ENCODE measurements at places on chromosomes 16 and 17.

- DNase-seq, result peak; percentile 65
Observed at GRCh38 chr17:69525920-69526841, 111.7 kb downstream of the MAP2K6 start.

DNA sequence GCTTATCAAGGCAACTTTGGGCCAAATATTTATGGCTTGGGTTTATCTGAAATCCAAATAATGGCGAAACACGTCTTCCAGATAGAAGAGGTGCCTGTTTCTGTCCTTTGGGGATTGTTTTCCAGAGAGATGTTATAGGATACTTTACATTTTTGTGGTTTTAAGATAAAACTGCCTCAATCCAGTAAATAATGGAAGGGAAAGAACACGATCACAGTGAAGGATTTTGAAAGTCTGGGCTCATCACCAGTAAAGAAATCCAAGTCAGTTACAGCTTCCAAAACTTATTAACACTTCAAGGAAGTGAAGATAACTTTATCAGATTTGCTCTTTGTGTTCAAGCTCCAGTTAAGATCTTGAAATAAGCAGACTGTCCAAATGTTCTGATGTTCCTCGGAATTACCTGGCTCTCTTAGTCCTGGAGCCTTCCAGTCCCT lies 30.1 kb downstream of the DNAH2 start:
- no peak for DNase-seq

DNA sequence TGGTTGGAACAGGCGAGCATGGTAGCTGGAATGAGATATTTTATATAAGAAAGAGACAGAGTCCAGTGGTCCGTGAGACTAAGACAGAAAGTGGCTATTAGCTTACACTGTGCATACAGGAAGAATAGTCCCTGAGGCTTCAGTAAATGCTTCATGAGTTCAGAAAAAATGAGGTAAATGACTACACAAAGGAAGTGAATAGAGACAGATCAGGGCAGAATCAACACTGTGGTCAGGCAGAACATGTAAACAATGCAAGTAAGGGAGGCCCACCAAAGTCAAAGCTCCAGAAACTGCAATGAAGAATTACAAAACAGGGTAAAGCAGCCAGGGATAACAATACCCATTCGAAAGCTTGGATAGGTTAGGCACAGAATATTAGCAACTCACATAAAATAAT lies 4.8 kb downstream of the ABCA10 start:
- peak; percentile 14 for DNase-seq

DNA sequence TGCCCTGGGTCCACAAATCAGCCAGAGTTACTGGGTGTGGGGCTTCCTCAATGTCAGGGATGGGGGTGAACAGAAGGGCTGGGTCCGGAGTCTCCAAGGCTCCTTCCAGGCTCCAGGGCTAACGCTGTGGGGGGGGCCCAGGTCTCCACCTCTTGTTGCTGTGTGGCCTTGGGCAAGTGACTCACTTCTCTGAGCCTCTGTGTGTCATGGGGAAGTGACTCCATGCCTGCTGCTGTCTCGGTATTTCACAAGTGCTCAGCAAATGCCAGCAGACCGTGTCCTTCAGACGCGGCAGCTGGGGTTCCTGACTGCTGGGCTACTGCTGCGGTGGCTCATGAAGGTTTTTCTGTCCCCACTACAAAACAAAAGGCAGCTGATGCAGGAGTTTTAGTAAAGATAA lies 26.6 kb downstream of the JPH3 start:
- DNase-seq, result no peak
